CD4-positive, alpha-beta T cell treated with Interleukin-21 for 1 hour (primary cell): ENCODE measurements at places on chromosomes 11 and 22.

DNA sequence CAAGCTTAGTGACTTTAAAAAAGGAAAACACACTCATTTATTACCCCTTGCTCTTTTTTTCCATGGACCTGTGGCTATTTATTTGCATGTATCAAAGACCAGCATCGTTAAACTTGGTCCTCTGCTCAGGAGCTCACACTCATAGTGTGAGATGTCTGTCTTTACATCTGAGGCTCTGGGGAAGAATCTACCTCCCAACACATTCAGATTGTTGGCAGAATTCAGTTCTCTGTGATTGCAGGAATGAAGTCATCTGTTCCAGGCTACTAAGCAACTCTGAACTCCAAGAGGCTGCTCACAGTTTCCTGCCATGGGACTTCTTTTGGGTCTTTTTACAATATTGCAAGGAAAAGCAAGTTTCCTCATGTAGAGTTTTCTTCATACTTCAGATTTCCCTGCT, 138.8 kb downstream of the LRRC4C start:
- DNase-seq, result no peak

DNA sequence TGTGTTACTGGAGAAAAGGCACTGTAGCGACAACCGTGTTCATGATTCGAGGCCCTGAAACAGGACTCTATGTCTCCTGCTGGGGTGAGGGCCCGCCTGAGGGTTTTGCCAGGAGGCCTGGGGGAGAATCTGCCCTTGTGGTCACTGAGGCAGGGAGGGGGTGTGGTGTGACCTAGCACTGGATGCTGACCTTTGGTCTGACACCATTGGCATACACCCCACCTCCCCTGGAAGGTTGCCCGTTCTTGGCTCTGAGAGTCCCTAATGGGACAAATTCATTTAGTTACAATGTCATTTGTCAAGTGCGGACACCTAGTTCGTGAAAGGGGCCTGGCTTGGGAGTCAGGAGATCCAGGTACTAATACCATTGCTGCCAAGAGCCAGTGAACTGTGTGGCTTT, 29.0 kb downstream of the NECTIN1 start:
- no peak for DNase-seq

DNA sequence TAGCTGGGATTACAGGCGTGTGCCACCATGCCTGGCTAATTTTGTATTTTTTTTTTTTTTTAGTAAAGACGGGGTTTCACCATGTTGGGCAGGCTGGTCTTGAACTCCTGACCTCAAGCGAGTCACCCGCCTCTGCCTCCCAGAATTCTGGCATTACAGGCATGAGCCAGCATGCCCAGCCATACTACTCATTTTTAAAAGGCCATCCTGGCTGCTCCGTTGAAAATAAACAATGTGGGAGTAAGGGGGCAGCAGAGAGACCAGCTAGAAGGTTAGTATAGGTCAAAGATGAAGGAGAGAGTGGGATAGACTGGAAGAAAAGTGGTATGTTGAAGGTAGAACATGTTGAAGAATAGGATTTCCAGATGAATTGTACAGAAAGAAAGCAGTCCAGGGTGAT, 17.6 kb upstream of the LIN7C start:
- no peak for DNase-seq

GRCh38 chr11:47852053-47852452, 3.9 kb upstream of the NUP160 start:
- no peak for DNase-seq

DNA sequence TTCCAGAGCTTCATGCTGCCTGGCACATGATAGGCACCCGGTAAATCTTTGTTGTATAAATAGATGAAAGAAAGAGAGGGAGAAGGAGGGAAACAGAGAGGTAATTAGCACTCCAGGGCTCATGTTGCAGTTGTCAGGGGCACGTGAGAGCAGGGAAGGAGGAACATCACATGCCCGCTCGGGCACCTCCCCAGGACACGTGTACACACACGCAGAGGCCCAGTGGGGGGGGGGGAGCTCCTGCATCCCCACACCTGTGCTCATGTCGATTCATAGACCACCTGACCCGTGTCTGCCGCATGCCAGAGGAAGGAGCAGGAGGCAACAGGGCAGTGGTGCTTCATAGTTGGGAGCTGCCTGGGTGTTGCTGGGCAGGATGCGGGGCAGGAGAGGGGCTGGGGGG, 37.1 kb upstream of the NNMT start:
- no peak for DNase-seq

- no peak for DNase-seq
Measured at GRCh38 chr11:117860139-117860538, 16.3 kb downstream of the FXYD6 start.

DNA sequence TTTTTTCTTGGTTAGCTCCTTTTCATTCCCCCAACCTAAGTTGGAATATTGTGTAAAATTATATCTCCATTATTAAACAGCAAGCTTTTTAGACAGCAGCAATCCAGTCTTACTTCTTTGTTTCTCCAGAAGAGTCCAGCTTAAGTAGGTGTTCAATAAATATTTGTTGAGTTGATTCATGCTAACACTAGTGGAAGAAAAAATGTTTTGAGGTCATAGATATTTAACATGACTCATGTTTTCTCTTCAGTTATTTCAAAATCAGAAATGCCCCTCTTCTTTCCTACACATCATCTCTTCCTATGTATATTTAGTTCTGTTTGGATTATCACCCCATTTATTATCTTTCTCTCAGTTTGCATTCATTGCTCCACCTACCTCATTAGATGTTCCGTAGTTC, 20.3 kb downstream of the CCDC83 start:
- no peak for DNase-seq

GRCh38 chr11:112050721-112051120, 23.1 kb downstream of the PIH1D2 start:
- DNase-seq, result no peak

DNA sequence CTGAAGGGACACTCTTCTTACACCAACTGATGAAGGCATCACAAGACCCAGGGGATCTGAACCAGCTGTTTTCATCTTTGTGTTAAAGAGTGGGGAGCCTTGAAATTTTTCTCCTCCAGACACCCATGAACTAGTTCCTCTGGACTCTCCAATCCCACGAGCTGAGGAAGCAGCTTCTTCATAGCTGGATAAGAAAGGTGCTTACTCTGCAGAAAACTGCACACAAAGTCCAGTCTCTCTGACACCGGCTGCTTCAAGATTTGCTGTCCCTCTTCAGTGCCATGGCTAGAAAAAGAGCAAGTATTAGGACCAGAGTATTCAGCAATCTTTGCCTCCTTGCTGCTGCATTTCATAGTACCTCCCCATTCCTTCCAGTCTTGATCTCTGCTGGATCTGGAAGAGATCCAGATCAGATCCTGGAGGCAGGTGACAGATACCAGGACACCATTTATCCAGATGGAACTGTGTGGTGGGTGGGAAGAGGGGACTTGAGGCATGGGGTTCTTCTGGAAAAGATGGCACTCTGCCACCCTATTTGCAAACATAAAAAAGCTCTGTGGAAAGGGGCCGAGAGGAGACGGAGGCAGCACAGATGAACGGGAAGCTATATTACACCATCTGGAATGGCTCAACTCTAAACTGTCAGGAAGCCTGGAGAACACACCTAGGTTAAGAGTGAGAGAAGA, 25.5 kb downstream of the IL18BP start:
- DNase-seq, result no peak

- no peak for DNase-seq
Measured at GRCh38 chr11:111403051-111403726, 24.1 kb upstream of the POU2AF1 start.
